ENCODE measurements at places on chromosomes 13 and 19.

GRCh38 chr13:109599901-109600657 lies 186.3 kb downstream of the IRS2 start:
- no peak for DNase-seq

DNA sequence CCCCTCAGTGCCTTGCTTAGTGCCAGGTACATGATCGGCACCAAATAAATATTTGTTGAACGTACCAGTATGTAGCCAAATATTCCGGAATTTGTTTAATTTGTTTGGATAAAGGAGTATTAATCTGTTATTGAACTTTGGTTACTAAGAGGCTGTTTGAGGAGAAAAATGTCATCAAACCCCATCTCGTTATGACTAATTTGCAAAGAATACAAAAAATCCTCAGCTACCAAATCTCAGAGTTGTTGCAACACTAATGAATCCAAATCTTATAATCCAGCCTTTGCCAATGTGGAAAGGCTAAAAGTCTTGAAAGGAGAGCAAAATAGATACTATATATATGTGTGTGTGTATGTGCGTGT lies 79.5 kb downstream of the KLF5 start:
- DNase-seq: no peak

DNA sequence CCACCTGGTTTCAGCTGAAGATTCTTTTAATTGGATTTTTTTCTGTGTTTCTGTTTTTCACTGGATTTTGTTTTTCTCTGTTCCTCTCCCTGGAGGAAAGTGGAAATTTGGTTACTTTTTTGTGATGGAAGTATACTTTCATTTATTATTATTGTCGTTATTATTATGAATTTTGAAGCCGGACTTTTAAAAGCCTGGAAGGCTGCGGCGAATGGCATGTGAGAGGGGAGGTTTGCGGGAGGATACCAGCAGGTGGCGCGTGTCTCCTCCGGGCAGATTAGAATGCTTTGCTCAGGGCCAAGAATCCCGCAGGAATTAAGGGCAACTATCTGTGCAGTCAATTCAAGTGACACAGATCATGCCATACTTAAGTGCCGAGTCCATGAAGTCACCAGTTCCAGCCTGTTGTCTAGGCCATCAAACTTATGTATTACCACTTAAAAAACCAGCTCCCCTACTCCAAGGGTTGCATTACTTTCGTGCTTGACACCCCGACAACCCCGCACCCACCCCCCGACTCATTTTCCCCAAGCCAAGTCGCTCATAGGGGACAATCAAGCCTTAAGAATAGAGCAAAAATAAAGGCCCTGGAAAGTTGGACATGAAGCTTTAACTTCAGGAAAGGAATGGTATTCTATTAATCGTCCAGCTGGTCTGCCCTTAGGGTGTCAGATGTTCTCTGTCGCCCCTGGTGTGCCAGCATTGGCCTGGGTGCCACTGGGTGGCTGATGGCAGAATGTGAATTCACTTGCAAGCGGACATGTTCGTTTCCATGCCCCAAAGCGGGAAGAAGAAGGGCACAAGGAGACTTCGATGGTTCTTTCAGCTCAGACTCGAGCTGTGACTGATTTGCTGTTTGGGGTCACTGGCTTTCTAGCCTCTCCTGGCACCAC lies 1.3 kb upstream of the LRCH1 start:
- DNase-seq: peak; percentile 42

DNA sequence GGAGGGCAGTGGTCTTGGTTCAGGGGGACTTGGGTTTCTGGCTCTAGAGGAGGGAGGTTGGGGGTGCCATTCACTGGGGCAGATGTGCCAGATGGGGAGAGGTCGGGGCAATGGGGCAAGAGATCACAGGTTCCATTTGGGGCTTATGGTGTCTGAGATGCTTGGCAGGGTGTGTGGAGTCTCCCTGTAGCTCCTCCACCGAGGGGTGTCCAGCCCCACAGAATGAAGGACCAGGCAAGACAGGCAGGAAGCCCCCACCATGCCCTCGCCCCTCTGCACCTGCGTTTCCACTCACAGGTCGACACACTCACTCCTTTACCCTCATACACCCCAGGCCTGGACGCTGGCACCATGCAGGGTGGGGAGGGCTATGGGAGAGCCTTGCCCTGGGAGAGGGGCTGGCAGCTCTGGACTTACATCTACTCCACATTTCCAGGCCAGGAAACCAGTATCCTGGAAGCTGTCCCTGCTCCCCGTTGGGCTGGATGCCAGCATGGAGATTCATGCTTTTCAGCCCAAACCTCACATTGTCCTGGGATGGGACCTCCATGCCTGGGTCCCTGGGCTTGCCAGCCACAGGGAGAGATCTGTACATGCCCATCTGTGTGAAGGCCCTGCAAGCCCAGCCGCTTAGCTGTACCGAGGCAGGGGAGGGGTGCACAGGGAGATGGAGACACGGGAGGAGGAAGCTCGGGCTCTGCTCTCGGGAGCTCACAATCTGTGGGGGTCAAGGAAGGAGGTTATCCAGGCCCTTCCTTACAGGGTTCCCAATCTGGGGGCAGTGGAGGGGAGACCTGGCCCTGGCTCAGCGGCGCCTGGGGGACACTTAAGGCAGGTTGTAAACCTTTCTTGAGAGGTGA lies 77.1 kb downstream of the CHST8 start:
- DNase-seq: no peak

GRCh38 chr19:38704488-38705026 lies 39.7 kb downstream of the CAPN12 start:
- no peak for DNase-seq

- DNase-seq: peak; percentile 30
Measured at GRCh38 chr13:24228852-24229458, 68.4 kb downstream of the SPATA13 start.

- DNase-seq: no peak
Measured at GRCh38 chr19:27792576-27793127, 1420.3 kb downstream of the UQCRFS1 start.

- DNase-seq: no peak
Measured at GRCh38 chr13:73171271-73171682, 112.5 kb downstream of the KLF5 start.

- DNase-seq: peak; percentile 93
Measured at GRCh38 chr19:34677386-34678084, at the start of gene ZNF302. Gene ZNF302 (plus strand): TSS chr19:34677678. CDS start chr19:34678805, 1,127 bp downstream.

- no peak for DNase-seq
Measured at GRCh38 chr19:18401580-18402112, 4.2 kb upstream of the LRRC25 start.

- DNase-seq: no peak
Measured at GRCh38 chr19:8355631-8356402, 8.1 kb upstream of the ANGPTL4 start.

DNA sequence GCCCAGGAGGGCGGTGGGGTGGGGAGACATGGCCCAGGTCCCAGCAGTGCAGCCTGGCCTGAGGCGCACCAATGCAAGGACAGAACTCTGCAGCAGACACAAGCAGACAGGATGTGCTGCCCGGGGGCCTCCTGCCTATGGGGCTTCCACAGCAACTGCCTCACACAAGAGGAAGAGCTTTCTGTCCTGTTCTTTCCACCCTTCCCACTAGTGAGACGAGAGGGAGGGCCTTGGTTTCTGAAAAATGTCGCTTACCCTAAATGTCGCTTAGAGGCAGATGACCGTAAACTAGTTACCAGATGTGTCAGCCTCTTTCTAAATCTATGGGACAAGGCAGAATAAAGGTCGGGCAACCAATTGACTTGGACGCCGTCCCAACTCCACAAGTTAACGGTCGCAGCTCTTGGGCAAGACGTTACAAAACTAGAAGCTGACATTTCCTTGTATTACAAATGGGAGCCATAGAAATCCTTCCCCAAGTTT lies at the start of gene LAIR1:
LAIR1 (minus strand) TSS at position 157 of the 483 bp plus-strand sequence; CDS start at position 30, 127 bp downstream.
- DNase-seq: no peak

DNA sequence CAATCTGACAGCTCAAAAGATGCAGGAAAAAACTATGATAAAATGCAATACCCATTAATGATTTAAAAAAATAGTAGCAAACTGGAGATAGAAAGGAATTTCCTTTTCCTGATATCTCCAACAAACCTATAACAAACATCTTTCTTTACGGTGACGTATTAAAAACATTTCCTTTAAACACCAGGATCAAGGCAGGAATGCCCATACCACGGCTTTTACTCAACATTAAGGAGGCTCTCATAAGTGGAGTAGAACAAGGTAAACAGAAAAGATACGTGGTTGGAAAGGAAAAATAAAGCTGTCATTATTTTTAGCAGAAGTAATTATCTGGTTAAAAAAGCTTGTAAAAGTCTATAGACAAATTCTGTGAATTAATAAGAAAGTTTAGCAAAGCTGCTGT lies 61.1 kb downstream of the MIPEP start:
- DNase-seq: no peak

DNA sequence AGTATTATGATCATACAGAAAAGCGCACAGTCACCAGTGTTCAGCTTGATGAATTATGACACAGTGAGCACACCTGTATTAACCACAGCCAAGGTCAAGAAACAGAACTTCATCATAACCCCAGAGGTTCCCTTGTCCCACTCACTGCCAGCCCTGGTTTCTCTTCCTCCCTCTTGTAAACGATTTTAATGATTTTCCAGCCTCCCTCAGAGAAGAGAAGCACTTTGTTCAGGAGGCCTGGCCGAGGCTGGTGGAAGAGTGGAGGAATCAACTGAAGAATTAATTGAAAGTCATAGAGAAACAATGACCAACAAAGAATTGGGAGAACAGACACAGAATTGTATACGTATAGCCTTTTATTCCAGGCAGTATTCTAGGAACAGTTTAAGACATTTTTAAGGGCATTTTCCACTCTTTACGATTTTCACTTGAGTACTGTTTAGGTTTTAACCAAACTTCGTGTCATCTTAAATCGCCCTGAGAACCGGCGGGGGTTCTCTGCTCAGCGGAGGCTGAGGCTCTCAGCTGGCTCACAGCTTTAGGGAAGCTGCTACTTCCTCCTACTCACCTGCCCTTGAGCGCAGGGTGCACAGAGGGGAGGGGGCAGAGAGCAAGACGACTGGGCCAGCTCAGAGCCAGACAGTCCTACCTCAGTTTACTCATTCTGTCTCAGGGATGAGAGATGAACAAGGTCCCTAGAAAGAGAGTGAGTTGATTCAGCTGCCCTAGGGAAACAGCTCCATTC lies 108.6 kb downstream of the AKAP11 start:
- no peak for DNase-seq

- no peak for DNase-seq
Measured at GRCh38 chr19:5738423-5738822, 18.0 kb downstream of the CATSPERD start.

DNA sequence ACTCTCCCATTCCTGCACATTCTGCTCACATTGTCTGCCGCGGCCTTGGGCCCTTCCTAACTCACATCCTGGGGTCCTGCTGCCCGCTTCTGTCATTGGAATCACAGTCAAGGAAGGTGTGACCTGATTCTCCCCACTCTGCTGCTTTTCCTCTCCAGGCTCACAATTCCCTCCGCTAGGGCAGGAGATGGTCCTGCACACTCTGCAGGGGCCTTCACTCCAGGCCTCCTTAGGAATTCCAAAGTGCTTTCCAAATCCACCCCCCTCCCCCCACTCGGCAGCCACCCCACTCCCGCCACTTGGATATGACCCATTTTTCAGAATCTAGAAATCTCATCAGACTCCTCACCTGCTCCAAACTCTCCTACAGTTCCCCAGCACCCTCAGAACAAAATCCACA lies 3.1 kb upstream of the SLC5A5 start:
- DNase-seq: no peak

DNA sequence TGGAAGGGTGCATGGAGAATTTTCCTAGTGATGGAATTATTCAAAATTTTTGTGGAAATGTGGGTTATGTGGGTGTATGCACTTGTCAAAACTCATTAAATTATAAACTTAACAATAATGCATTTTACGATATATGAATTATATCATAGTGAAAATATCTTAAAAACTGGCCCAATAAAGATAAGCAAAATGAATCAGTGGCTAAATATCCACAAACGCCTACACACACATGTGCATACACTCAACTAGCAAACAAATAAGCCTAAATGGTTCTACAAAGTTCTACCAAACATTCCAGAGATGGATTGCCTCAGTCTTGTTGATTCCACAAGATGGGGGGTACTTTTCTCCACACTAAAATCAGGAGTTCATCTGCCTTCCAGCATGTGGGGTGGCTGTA lies 349.5 kb downstream of the TSHZ3 start:
- no peak for DNase-seq

DNA sequence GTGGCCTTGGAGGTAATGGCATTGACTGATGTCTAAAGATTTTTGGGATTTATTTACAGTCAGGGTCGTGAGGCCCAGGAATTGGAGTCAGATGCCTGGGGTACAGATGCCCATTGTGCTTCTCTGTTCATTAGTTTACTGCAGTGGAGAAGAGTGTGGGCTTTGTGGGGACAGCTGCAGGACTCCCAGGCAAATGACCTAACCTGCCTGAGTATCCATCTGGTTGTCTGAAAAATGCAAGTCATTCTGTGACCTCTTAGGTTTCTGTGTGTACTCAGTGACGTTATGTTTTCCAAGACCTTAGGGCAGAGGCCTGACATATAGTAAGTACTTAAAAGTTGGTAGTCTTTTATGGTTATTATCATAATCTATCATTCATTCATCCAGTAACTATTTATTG lies 60.5 kb downstream of the SPATA13 start:
- no peak for DNase-seq

DNA sequence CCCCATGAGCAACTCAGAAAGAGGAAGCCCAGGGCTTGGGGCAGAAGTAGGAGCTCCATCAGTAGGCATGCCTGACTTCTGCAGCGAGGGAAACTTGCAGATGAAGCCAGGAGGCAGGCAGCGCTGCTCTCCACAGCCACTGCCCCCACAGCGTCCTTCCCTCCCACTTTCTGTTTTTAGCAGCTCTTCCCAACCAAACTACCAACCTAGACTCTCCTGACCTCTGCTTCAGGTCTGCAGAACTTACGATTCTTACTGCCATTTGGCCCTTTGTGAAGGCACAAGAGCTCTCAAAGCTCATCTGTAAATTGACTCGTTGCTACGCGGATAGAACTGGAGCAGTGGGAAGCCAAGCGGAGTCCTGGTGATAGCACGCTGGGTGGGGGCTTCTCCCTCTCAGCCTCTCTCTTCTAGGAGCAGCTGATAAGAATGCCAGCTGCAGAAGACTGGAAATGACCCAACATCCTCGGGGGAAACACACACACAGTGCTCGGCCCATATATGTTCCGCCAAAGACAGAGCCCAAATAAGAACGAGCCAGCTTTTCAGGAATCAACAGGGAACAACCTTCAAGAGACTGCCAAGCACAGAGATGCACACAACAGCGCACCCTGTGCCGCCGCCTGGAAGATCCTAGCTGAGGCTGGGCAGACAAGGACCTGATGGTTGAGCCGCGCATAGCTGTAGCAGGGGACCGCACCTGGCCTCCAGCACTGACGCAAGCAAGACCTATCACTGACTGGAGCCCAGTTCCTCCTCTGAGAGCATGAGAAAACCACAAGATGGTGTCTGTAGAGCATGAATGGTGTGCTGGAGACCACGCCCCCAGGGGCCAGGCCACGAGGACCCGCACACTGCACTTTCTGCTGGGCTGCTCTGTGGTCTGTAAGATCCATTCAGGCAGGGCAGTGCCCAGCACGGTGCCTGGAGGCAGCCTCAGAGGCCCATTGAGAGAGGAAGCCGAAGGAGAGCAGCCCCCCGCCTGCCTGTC lies 15.9 kb upstream of the SLC35E1 start:
- no peak for DNase-seq

DNA sequence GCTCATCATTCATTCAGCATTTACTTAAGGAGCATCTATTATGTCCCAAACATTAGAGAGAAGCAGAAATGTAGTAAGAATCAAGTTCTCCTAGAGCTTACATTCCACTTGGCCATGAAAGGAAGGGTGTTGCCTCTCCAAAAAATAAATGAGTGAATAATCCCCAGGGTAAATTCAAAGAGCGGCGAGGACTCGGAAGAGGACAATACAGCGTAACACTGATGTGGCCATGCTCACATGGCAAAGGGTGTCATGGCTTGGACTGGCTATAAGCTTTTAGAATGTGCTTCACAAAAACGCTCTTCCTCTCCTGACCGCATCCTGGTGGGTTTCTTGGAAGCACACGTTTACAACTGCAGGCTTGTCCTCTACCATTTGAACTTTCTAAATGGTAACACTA lies 290.2 kb downstream of the IRS2 start:
- no peak for DNase-seq

Measured in NCI-H1105 (cell line).